Left lung (tissue), 14 donors: ENCODE measurements at places on chromosomes 3 and 15. TPM values are rescaled to one million over a fixed set of nuclear protein-coding genes. Genes with fewer than 3 reads are reported as not detected.

DNA sequence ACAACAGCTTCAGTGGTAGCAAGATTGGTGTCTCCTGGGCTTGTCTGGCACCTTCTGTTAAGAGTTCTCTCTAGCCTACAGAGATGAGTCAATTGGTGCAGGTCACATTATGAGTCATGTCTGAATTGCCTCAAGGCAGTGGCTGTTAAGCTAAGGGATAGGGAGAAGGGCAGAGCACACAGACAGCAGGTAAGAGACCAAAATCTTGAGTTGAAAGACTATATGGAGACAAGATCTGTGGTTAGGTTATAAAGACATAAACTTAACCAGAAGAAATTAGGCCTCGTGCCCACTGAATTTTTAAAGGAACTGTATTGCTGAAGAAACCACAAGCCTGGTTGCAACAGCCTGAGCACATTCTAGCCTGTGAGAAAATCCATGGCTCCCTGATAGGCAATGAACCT lies 19.2 kb upstream of the KPNA1 start:
- no peak for DNase-seq

DNA sequence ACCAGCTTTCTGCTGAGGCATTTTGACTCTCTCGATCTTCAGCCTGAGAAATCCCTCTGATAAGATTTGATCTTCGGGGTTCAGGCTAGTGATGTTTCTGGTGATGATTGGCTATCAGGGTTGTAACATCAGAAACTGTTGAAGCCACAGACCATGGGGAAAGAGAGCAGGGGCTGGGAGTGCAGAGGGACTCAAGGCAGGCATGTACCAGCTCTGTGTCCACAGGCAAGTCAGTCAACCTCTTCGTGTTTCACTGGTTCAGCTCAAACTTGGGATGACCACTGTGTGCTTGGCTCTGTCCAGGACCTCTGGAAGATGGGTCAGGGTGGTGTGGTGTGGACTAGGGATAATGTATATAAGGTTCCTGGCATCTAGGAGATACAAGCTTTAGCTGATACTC lies 116.5 kb downstream of the EEFSEC start:
- no peak for DNase-seq

- no peak for DNase-seq
Measured at GRCh38 chr15:32671339-32672325, 30.1 kb downstream of the SCG5 start.

Gene CELSR3
- 0.85 TPM for polyA plus RNA-seq

Gene GOLGA8Q
- polyA plus RNA-seq: 2.3 TPM

Gene ROBO2
- polyA plus RNA-seq: 59.2 TPM

Gene GOLGA8T
- not detected for polyA plus RNA-seq

Gene SAXO2
- polyA plus RNA-seq: 14.8 TPM
